D341Med (cell line): ENCODE measurements at places on chromosomes 6 and 20.

DNA sequence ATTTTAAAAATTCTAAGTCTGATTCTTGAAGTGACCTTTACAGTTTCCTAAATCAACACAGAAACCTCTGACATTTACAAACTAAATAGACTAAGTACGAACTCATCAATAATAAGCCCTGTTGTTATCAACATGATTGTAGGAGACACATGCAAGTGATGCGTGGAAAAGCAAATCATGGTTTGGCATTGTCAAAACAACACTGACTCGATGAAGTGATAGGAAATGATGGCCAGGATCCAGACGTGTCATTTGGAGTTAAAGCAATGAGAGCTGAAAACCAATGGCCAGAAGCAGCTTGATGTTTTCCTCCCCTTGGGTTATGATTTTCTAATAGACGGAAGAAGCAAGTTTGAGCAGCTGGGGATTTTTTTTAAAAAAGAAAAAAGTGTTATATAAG, 117.4 kb upstream of the FAM184A start:
- DNase-seq = no peak

- DNase-seq = no peak
Measured at GRCh38 chr6:158643836-158644230, 710 bp downstream of the DYNLT1 start.

- no peak for DNase-seq
Measured at GRCh38 chr20:23152308-23152892, 66.3 kb upstream of the CD93 start.

- no peak for DNase-seq
Measured at GRCh38 chr6:33783781-33784520, 5.0 kb downstream of the LEMD2 start.

GRCh38 chr6:144149558-144149893, 791 bp upstream of the STX11 start:
- DNase-seq = no peak

DNA sequence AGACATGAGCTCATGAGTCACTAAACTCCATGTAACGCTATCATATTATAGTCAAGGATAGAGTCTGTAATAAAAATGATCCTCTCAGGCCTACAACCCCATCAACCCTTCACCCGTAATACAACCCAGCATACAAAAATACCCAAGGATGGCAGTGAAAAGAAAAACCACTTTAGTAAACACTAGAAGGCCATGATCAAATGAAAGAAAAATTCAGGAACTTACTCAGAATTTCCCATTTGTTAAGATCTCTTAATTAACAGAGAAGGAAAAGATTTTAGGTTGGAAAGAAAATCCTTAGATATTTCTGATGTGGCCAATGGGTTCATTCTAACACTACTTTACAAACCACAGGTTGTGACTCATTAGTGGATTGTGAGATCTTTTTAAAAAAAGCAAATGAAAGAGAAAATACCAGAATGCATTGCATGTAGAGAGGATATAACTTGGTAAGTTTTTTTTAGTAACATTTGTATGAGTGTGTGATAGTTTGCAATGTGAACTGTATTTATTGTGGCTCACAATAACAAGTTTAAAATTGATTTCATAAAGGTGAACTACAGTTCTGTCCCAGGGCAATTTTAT, 8.0 kb upstream of the UBE2J1 start:
- DNase-seq = no peak
